Right ventricle myocardium superior (tissue), 1 donor: ENCODE measurements at places on chromosomes 7 and 10.

DNA sequence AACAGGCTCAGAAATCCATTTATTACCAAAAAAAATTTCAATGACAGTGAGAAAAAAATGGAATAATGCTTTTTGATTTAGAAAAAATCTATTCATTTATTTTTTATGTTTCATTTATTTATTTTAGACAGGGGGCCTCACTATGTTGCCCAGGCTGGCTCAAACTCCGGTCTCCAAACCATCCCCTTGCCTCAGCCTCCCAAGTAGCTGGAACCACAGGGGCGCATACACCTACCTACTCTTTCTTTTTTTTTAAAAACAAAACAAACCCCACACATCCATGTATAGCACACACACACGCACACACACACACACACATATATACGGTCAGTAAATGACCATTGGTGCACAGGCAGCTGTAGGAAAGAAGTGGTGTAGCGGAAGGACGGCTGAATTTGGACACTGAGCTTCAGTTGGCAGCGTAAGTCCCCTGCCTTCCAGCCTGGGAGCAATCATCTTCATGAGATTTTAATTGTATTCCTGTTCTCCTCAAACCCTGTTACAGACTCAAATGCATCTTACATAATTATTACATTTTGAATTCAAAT is 28.8 kb downstream of the ARL4A start:
- DNase-seq = no peak

- DNase-seq = no peak
These were observed 152.9 kb downstream of the MAGI2 start for GRCh38 chr7:79300573-79300972.

GRCh38 chr10:95425592-95426465 is 135.0 kb upstream of the PDLIM1 start:
- no peak for DNase-seq

DNA sequence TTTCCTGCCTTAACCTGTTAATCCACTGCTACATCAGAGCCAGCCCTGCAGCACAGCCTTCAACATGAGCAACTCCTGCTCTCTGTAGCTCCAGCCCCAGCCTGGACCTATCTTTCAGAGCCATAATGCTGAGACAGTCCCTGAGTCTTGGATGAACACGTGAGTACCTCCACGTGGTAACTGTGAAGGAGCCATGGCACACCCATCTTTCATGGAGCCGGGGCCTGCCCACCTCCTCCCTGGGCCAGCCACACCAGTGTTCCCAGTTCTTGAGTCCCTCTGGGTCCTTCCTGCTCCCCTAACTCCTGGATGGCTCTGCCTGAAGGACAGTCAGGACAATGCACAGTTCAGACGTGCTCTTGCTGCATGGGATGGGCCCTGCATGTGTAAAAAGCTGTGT is 107.1 kb downstream of the TEX36 start:
- DNase-seq = no peak

DNA sequence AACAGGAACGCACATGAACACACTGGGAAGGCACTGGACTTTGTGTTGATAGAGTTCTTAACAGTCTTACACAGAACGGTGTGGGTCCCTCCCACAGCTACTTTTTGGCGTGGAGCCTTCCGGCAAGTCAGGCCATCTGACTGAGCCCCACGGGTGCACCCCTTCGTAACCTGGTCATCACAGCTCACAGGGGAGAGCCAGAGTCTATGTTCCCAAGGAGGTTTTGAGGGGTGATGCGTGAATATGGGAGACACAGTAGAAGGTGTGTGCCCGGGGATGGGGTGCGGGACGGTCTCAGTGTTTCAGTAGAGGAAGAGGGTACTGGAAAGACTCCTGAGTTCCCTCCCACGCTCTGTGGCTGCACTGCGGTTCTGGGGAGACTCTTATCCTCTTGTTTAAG is 291.7 kb downstream of the DNAJB6 start:
- no peak for DNase-seq

GRCh38 chr7:107742678-107743566 is 1.0 kb upstream of the CBLL1 start:
- DNase-seq = peak; percentile 72

DNA sequence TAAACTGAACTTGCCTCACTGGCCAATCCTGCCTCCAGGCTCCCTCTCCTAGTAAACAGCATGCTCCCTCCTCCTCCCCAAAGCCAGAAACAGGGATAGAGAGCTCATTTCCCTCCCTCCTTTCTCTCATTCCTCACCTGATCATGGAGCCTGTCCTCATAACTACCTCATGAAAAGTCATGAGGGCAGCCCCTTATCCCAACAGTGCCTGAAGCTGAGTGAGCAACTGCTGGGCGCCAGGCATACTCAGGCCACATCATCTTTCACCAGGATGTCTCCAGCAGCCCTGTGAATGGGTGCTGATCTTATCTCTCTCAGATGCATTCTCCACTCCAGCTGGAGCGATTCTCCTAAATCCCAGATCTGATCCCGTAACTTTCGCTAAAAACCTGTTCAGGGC is 307.2 kb downstream of the PRPF18 start:
- no peak for DNase-seq

DNA sequence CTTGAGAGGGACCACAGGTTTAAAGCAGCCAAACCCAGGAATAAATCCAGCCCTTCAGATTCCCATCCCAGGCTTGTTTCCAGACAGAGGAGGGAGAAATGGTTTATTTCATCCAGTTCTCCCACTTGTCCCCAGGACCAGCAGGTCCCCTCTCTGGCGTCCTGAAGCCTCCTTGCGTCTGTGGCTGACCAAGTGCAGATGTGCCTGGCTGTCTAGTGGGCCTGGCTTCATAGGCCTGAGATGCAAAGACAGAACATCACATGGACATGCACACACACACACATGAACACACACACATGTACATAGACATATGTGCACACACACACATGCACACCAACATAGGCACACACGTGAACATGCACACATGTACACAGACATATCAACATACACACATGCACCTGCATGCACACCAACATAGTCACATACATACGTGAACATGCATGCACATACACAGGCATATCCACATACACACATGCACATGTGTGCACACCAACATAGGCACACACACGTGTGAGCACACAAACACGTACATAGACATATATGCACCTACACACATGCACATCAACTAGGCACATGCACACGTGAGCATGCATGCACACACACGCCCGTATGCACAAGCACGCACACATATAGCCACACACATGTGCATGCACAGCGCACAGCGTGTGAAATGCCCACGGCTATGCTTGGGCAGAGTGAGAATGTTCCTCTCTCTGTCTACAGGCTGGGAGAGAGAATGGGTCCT is 10.7 kb downstream of the FOXL3 start:
- no peak for DNase-seq

GRCh38 chr7:121329191-121330052 is 622 bp downstream of the WNT16 start:
- DNase-seq = no peak
